Brain pericyte (primary cell): ENCODE measurements at places on chromosomes 7 and 10.

GRCh38 chr10:17229016-17229716, 1.1 kb downstream of the VIM start:
- DNase-seq, result no peak

GRCh38 chr10:73247509-73248258, 629 bp upstream of the DNAJC9 start:
- no peak for DNase-seq

DNA sequence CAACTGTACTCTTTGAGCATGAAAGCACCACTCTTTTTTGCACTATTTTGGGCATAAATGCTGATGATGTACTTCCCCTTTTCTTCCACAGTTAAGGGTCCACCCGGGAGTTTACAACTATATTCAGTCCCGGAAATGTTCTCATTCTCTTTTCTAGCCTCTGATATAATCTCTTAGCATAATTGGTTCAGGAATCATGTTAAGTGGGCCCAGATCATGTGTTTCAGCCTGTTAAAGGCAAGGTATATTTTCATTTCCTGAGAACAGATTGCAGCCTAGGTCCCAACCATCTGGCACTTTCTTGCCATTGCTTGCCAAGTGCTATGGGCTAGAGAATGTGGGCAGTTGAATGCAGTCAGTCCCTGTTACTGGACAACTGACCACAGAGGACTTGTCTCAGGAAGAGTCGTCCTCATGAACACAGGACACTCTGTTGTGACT, 111.4 kb upstream of the GLCCI1 start:
- DNase-seq, result no peak

- no peak for DNase-seq
These were observed 24.4 kb downstream of the C10orf120 start for GRCh38 chr10:122675278-122675677.

DNA sequence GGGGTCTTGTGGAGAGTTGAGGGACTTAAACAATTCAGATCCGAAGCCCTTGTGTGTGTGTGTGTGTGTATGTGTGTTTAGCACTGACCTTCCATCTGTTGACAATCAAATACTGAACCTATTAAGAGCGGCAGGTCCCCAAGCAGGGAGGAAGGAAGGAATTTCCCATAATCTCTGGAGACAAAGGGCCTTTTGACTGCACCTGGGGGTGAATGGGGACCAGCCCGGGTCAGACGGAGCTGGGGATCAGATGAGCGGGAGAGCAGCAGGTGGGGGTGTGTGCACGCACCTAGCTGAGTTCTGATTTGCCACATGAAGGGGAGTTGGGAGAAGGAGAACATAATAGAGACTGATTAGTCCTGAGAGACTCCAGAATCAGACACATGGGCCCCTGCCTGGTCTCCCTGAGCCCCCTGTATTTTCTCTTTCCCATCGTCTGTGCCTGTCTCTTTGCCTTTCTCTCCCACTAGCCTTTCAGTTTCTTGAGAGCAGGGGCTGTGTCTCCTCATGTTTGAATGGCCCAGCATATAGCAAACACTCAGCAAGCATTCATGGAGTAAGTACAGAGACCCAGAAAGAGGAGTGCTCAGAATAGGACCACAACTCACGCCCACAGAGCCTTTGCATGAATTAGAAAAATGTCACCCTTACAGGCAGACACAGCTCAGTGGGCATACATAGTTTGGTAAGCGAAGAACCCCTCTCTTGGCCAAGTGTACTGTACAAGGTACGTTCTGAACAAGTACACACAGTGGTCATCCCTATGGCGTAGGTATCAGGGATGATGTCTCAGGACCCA, 288.3 kb upstream of the HABP2 start:
- DNase-seq, result no peak

DNA sequence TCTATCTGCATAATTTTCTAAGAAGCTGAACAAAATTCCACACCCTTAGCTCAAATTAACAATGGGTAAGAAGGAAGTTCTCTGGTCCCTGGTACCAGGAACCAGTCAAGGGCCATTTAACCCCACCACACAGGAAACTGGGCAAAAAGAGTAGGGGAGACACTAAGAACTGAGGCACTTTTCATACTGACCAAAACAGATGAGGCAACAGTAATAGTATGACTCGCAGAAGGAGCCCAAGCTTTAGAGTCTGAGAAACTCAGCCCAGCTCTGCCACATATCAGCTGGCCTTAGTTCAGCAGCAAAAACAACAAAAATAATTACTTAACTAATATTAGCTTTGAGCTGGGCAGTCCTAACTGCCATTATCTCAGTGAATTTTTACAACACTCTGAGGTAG, 221.2 kb downstream of the FAM107B start:
- no peak for DNase-seq

DNA sequence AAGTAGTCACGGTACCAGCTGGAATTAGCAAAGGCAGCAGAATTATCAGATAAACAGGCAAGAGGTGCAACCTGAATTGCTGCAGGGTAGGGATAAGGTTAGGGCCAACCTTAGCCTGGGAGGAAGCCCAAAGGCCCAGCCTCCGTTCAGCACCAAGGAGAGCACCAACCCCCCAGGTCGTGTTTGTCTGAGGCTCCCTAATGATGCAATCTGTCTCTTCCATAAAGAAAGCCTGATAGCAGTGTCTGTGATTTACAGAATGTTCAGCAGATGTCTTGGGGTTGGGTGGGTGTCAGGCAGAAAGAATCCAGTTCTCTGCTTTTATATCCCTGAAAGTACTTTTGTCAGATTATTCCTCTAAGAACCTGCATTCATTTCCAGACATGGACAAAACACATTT, 328.4 kb upstream of the AOAH start:
- DNase-seq, result no peak

- DNase-seq, result no peak
These were observed 215.2 kb downstream of the RPS24 start for GRCh38 chr10:78248651-78249464.

- no peak for DNase-seq
These were observed 590.9 kb upstream of the MGMT start for GRCh38 chr10:128875956-128876736.

- no peak for DNase-seq
These were observed 107.7 kb upstream of the EEPD1 start for GRCh38 chr7:36045326-36045725.

DNA sequence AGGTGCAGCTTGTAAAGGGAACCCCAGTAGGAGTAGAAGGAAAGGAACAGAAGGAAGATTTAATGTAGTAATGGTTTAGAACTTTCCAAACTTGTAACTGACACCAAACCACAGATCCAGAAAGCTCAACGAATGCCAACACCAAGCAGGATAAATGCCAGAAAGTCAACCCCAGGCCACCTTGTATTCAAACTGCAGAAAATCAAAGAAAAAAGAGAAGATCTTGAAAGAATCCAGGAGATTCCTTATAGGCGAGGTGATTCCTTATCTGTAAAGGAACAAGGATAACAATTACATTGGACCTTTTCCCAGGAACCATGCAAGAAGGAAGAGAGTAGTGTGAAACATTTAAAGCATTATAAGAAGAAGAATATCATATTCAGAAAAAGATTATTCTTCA, 93.6 kb downstream of the NKX6-2 start:
- no peak for DNase-seq

- DNase-seq, result no peak
These were observed 620.8 kb downstream of the AUTS2 start for GRCh38 chr7:70219061-70219460.

DNA sequence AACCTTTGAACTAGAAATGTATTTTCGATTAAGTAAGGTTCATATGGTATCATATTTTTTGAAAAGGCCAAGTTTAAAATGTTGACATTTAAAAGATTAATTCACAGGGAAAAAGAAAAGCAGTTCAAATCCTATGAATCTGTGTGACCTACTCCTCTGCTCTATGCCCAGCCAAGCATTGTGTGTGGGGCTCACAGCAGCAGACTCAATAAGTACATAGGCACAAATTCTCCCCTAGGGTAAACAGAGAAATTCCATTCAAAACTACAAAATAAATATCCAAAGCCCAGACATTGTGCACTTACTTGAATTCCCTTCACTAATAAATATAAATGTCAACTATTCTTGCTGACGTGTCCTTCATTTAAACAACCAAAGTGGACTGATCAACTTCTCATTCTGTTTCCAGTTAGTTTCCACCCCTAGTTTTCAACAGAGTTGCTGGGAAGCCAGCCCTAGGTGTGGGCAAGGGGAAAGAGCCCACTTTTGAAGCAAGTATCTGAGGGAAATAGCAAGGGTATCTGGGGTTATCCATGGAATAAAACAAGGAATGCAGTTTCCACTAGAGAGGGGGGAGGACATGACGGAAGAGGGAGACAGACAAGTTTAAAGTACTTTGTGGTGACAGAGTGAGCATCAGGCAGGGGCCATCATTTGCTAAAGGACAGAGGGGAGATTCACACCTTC, 533.3 kb downstream of the SORCS1 start:
- DNase-seq, result no peak

GRCh38 chr10:12308057-12308456, 41.3 kb upstream of the CAMK1D start:
- no peak for DNase-seq

GRCh38 chr10:121281576-121281975, 316.7 kb downstream of the FGFR2 start:
- no peak for DNase-seq

GRCh38 chr7:40234666-40235065, 99.9 kb downstream of the SUGCT start:
- no peak for DNase-seq

DNA sequence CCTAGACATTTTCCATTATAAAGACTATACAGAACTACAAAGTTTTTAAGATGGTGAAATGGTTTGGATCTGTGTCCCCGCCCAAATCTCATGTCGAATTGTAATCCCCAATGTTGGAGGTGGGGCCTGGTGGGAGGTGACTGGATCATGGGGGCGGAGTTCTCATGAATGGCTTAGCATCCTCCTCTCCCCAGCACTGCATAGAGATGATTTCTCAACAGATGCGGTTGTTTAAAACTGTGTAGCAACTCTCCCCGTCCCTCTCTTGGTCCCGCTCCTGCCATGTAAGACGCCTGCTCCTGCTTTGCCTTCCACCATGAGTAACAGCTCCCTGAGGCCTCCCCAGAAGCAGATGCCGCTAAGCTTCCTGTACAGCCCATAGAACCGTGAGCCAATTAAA, 1.6 kb downstream of the FAM133B start:
- no peak for DNase-seq

- DNase-seq, result no peak
These were observed 86.6 kb upstream of the C7orf33 start for GRCh38 chr7:148503900-148504487.

- DNase-seq, result no peak
These were observed at the start of gene TMEM139 for GRCh38 chr7:143284591-143285469. Gene TMEM139, plus strand, starts transcription at chr7:143284958. Its CDS starts 1,000 bp downstream, at chr7:143285958.

DNA sequence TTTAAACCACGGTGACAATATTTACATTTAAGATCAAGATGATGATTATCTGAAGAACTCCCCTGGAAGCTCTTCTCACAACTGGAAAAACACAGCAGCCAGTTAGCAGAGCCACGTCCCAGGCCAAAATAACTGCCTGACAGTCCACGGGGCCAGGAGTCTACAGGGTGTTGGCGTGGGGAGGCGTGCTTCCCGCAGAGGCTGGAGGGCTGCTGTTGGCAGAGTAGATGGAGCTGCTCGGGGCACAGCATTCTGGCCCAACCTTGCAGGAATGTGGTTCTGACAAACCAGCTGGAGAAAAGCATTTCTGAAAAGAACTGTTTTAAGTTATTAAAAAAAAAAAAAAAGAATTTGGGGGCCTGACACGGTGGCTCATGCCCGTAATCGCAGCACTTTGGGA, 177.9 kb downstream of the EBF3 start:
- no peak for DNase-seq

DNA sequence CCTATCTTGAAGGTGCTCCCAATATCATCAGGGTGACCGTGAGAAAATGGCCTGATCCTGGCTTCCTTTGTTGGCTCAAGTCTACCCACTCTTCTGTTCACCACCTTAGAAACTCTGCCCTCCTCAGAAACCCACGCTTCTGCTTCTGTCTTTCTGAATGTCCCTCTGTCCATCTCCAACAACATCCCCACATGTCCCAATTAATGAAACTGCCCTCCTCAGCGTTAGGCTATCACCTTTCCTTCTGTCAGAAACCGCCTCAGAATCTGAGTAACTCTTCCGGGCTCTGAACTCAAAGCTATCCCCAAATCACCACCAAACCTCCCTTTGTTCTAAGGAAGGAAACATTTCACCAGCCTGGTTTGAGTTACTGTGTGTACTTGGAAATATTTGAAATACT, 315.8 kb upstream of the ZNF32 start:
- no peak for DNase-seq

GRCh38 chr7:127876393-127876792, 154.8 kb downstream of the LRRC4 start:
- DNase-seq, result no peak

GRCh38 chr10:125083576-125083920, 76.8 kb downstream of the CTBP2 start:
- peak; percentile 85 for DNase-seq

DNA sequence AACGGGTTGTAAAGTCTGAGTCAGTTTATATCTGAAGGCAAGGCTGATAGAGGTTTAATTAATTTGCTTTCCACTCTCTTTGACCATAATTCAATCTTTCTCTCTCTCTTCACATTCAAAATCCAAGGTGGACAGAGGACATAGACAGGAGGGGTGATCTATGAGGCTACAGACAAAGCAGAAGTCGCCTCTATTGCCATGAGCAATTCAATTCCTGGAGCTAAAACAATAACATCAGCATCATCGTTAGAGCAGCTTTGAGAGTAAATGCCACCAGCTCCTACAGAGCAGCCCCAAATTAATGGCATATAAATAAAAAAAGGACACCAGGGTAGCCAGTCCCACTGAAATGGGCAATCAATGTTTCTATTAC, 93.2 kb downstream of the DGKI start:
- no peak for DNase-seq

DNA sequence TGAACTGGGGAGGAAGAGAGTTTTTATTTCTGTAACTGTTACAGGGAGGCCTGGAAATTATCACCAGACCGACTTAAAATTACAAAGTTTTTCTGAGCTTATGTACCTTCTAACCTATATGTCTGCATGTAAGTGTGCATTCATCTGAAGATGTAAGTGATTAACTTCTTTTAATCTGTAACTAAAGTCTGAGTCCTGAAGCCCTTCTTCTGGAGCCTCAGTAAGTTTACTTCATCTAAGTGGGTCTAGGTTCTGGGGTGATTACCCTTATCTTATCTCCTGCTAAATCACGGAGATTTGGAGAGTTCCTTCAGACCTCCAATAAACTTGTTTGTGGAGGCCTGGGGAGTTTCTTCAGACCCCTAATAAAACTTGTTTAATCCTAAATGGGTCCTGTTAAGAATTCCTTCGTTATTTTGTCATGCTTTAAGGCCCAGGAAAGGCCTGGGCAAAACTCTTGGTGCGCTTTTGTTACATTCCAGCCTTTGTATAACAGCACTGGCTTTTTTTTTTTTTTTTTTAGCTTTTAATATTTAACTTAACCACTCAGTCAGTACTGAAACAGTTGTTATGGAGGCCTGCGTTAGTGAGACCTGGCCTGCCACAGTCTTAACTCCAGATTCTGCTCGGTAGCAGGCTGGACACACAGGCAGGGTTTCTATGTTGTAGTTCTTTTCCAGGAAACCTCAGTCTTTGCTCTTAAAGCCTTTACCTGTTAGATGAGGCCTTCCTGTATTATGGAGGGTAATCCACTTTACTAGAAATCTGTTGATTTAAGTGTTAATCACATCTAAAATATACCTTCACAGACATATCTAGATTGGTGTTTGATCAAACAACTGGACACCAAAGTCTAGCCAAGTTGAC, 33.0 kb downstream of the TPST1 start:
- no peak for DNase-seq
